ENCODE measurements at places on chromosomes 3 and 15.

DNA sequence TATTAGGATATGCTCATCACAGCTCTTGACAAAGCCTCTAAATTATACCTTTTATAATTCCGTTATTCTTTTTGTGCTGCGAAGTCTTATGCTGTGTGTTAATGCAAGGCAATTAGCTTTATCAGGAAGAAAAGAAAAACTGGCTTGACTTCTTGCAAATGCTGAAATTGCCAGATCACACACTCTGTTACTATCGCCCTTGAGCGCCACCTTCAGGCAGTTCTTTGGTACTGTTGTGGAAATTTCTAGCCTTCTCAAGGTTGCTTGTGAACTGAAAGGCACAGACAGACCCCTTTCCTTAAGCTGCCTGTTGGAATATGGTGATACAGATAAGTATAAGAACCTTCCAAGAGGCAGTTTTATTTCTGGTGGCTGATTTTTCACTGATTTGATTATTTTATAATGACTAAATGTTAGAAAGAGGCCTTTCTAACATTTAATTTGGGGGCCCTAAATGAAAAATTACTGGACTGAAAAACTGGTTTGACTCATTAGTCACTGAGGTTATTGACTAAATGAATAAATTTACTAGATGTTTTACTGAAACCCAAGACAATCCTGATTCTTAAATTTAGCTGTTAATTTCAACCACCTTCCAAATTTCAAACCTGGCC, 126.2 kb upstream of the RASGRP1 start:
- DNase-seq = peak; percentile 76

- DNase-seq = no peak
Measured at GRCh38 chr3:53902711-53903110, 11.1 kb upstream of the SELENOK start.

GRCh38 chr3:128294999-128295468, 141.8 kb downstream of the EEFSEC start:
- peak; percentile 11 for DNase-seq

DNA sequence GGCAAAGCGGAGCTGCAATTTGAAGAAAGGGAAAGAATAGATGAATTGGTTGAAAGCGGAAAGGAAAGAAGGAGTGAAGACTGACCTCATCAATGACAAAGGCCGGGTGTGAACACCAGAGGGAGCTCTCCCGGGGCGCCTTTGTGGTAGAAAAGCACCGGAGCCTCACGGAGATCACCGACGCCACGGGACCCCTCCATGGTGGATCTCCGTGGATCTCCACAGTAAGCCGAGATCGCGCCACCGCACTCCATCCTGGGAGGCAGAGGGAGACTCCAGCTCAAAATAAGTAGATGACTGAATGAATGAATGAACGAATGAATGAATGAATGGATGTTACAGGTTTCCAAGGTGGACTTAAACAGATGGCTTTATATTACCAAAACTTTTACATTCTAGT, 25.0 kb downstream of the GPR160 start:
- no peak for DNase-seq

GRCh38 chr3:65083240-65083639, 395.4 kb upstream of the ADAMTS9 start:
- DNase-seq = no peak

DNA sequence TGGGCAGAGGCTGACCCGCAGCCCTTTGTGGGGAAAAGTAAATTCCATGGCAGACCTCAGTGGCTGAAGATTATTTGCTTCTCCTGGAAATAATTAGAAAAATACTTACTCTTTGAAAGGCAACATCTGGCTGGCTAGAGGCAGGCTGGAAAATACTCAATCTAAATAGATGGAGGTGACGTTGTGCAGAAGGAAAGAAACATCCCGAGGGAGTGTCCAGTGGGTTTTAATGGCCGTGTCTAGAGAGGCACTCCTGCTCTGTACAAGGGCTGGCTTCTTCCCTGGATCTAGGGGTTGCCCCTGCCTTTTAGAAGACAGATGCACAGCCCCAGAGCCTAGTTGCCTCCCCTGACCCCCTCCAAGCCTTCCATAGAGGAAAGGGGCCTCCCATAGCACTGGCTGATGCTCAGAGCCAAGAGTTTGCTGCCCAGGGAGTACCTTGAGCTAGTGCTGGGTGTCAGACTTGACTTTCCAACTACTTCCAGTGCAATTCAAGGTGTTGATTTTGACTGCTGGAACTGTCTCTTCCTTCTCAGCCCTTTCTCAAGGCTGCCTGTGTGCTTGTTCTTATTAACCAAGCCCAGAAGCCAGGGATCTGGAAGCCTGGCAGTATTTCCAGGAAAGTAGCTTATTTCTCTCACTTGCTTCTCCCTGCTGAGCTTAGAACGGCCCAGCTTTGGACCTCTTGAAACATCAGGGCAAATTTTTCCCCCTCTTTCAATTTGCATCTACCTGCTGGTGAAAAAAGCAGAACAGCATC, 27.4 kb downstream of the CGNL1 start:
- DNase-seq = no peak

DNA sequence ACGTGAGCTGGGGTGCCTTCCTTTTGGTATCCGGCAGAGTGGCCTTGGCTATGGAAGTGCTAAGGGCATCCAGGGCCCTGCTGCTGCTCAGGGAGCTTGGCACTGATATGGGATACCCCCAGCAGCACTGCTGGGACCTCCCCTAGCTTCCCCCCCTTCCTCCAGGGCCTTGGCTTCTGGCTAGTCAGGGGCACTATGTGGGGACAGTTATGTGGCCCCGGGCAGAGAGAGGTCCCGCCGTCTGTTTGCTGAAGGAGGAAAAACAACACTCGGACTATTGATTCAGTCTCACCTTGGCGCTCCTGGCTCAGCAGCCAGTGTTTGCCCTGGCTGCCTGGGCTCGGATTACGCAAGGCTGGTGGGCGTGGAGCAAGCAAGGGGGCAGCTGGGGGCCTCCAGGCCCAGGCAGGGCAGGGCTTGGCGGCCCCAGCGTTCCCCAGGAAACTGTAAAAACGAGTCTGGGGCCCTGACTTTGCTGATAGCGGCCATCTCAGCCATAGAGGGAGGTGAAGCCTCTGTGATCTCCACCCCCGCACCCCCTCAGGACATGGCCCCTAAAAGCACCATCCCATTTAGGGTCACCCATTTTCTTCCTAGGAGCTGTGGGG, 5.7 kb downstream of the FURIN start:
- DNase-seq = peak; percentile 56

DNA sequence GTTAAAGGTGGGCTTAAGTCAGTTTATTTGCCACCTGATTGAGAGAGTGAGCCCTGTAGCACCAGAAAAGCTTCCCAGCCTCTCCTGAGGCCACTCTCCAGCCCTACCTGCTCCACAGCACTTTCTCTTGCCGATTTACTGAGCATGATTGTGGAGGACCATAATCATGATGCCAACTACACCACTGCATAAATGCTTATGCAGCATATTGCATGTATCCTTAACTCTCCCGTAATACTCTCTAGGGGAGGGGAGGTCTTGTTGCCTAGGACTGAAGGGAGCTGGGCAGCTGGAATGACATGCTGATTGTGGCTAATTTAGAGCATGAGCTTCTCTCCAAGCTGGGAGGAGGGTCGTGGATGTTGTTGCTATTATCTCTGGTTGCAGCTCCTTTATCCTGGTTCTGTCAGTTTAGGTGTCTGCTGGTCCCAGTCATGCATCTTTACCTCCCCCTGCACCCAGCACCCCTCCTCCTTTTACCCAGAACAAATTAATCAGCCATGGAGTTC, 54.3 kb downstream of the GPD1L start:
- no peak for DNase-seq

GRCh38 chr3:29991198-29991597, 615.2 kb upstream of the TGFBR2 start:
- DNase-seq = no peak

GRCh38 chr15:58666957-58667356, 82.5 kb downstream of the ADAM10 start:
- no peak for DNase-seq

DNA sequence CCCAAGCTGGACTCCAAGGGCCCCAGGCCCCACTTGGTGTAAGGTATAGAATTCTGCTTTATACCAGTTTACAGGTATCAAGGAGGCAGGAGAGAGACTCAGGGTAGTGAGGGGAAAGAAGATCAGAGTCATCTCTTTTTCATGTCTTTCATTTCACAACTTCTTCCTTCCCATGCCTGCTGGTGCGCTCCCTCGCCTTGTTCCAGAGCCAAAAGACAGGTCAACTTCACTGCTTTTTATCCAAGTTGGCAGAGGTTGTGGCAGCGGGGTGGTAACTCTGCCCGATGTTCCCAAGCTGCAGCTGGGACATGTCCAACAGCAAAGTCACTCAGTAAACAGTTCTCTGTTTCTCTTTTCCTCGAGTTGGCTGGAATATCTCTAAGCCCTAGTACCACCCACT, 86.3 kb upstream of the TCF12 start:
- DNase-seq = peak; percentile 53

DNA sequence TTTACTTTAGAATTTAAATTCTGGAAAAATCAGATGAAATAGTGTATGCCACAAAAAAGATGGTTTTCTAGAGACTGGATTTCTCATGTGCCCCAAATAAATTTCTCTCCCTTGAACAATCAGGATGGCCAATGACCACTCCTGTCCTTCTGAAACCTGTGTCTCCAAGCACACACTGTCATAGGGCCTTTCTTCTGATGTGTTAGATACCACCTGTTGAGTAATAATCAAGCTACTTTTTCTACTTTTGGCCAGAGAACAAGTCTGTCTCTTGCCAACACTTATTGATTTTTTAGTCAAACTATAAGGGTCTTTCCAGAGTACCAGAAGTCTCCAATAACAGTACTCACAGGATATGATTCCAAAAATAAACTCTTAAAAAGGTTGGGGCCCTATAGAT, 16.1 kb upstream of the TFG start:
- no peak for DNase-seq

DNA sequence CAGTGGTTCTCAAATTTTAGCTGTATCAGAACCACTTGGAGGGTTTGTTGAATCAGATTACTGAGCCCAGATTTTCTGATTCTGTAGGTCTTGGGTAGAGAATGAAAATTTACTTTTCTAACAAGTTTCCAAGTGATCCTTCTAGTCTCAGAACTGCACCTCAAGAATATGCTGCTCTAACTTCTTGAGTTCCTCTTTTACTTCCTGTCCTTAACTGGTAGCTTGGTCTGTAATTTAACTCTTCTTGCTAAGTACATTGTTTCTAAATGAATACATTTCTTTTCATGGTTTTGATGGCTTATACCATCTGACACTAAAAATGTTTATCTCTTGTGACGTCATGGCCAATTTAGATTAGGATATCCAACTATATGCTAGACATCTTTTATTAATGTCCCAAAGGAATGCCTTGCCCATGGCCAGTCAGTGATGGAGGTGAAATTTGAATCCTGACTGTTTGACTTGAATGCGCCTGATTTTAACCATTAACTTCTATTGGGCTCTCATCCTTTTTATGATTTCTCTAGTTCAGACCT, 262.6 kb upstream of the NAALADL2 start:
- DNase-seq = no peak

DNA sequence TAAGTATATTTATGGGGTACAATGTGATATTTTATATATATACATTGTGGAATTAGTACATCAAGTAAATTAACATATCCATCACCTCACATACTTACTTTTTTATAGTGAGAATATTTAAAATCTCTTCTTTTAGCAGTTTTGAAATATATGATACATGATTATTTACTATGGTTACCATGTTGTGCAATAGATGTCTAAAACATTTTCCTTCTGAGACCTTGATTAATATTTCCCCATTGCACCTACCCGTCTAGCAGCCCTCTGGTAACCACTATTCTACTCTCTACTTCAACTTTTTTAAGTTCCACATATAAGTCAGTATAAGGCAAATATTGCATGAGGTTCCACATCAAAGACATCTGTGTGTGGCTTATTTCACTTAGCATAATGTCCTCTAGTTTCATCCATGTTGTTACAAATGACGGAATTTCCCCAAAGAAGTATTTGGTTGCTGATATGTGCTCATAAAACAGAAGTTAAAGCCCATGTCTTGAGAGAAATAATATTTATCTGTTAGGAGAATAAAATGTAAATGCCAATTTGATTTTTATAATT, 29.6 kb upstream of the NFKBIZ start:
- DNase-seq = no peak

- no peak for DNase-seq
Measured at GRCh38 chr3:192943393-192943792, 25.7 kb upstream of the MB21D2 start.

DNA sequence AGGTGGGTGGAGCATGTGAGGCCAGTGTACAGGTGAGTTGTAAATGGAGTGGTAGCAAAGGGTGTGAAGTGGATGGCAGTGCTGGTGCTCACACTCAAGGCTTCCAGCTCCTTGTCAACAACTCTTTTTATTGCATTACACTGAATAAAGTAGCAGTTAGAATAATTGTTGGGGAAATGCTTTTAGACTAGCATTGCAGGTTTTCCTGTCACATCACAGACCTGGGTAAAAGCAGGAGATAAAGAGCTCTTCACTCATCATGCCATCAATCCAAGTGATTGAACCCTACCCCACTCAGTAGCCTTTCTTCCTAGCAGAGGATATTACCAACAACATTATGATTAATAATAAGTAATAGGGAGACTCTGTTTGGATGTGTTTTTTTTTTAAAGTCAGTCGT, 81.6 kb downstream of the CDIN1 start:
- no peak for DNase-seq

GRCh38 chr3:186444974-186445373, 82.9 kb upstream of the DGKG start:
- DNase-seq = no peak

- no peak for DNase-seq
Measured at GRCh38 chr3:185115371-185115770, 37.5 kb downstream of the C3orf70 start.

DNA sequence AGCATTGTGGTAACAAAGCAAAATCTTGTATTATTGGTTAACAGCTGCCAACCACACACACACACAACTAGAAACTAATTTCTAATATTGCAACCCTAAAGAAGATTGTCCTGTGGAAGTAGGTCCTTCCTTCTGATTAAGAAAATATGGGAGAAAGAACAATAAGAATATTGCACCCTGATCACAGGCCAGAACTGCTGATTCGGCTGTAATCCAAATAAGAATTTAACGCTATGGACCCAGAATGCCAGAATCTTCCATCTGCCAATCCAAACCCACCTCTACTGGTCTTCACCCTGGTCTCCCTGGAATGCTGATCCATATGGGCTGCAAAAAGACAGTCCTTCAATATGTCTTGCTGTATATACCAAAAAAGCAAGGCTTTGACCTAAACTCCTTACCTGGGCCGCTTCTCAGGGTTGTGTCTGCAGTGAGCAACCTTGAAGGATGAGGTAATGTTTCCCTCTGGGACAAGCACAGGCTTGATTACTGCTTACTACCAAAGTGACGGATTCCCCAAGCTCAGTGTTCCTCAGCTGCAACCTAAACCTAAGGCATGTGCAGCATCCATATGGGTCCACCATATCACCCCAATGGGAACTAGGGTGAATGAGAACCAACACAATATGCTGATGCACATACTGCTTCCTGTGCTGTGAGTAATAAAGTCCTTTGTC, 8.0 kb downstream of the CCDC14 start:
- DNase-seq = no peak

Data from colonic mucosa (tissue), 4 donors.